ENCODE measurements at places on chromosomes 1 and 21.

- DNase-seq, result no peak
Observed at GRCh38 chr1:107682467-107682866, 282.5 kb downstream of the VAV3 start.

DNA sequence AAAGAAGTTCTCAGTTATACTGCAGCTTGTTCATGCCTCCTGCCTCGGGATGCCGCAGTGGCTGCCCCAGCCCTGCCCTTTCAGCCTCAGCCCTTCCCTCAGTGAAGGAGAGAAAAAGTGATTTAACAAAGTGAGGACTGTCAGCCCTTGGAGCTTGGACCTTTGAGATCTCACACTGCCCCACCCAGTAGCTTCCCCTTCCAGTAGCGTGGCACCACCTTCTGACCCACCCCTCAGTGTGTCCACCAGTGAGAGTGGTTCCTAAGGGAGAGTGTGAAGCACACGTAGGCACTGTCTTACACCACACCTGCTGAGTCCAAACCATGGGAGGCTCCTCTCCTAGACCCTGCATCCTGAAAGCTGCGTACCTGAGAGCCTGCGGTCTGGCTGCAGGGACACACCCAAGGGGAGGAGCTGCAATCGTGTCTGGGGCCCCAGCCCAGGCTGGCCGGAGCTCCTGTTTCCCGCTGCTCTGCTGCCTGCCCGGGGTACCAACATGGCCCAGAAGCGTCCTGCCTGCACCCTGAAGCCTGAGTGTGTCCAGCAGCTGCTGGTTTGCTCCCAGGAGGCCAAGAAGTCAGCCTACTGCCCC is at the start of gene CDA:
Gene CDA, plus strand, starts transcription at position 464 of the 592 bp plus-strand sequence. Its CDS starts 33 bp downstream, at position 497.
- no peak for DNase-seq

DNA sequence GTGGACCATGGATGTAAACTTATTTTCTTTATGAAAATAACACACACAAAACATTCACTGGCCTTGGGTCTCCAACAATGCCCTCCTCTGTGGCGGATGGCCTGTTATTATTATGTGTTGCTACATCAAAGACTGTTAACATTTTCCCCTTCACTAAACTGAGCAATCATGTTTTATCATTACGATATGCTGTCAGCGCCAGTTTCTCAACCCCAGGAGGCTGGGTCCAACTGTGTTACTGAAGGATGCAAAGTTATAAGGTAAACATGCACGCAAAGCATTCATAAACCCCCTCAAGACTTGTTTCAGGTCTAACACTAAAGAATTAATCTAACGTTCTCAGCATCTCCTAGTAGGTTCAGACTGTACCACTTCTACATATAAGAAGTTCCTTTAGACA is 6.0 kb upstream of the DUSP10 start:
- no peak for DNase-seq

GRCh38 chr21:42022091-42022430 is 11.9 kb upstream of the ZBTB21 start:
- DNase-seq, result no peak

DNA sequence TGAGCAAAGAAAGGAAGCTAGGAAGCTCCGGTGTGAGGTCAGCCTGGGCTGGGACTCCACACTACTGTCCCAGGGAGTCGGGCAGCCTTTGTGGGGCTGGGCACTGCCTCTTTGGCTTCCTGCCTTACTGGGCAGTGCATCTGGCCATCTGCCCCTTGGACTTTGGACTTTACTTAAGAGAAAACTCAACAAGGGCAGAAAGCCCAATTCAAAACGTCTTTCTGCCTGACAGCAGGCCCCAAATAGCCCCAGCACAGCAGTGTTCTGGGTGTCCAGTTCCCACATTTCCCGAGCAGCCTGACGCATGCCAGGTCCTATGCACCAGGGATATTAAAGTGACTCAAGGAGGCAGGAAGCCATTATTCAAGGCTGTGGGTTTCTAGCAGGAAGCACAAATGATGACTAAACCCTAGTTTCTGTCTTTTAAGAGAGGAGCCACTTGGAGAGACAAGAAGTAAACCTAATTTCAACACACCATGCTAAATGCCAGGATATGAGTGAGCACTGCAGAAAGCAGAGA is 37.9 kb upstream of the EDEM3 start:
- DNase-seq, result no peak

GRCh38 chr1:209853676-209854075 is 25.9 kb downstream of the UTP25 start:
- no peak for DNase-seq

GRCh38 chr1:44780583-44781121 is 5.3 kb downstream of the RPS8 start:
- DNase-seq, result no peak

DNA sequence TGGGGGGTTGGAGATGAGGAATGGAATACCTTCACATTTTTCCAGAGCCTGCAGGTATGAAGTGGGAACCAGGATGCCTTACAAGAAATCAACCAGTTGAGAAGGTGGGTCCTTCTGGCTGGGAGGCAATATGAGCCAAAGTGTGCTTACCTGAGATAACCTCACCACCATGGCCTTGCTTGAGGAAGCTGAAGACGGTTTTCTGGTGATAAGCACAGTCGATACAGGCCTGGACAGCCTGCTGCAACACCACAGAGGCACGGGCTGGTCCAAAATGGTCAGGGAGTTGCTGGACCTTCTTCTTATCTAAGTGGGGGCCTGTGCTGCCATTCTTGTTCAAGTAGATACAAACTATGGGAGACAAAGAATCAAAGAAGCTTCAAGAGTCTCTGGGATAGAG is 27.0 kb upstream of the SLFNL1 start:
- no peak for DNase-seq

DNA sequence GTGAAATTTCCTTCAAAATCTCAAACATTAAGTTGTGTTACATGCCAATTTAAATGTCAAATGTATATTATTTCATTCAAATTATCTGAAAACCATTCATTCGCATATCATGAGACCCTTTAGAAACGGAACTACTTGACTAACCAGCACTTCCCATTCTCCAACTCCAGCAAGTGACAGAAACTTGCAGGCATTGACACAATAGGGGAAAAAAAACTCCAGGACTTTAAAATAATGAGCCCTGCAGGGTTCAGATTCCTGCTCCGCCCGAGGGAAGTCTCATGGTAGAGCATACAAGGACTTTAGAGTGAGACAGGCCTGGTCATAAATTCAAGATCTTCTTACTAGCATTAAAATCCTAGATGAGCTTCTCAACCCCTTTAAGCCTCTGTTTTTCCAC is 138.9 kb downstream of the NR5A2 start:
- DNase-seq, result no peak

- DNase-seq, result no peak
Observed at GRCh38 chr21:15208786-15209185, 144.0 kb upstream of the NRIP1 start.

DNA sequence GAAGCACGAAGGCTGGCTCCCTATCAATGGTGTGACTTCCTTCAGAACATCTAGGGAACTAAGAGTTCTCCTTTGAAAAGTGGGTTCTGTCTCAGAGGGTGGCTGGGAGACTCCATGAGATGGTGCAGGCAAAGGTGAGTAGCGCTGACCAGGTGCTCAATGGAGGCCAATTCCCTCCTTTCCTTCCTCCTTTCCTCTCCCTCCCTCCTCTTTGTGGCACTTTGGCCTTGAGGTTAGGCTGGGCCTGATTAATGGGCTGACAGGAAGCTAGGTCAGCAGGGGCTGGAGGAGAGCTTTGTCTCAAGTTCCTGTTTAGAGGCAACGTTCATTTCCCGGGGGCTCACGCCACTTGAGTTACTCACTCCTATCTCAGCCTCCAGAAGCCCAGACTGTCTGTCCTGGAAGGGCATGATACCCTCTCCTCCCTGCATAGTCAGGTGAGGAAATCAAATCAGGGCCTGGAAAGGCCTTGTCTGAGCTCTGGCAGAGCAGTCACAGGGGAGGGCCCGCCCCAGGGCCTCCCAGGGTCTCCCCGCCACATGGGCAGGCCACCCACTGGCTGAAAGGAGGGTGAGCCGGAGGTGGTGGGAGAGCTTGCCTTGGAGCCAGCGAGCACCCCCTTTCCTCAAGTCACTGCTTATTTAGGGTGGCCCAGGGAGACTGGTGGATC is 58.4 kb upstream of the SSBP3 start:
- no peak for DNase-seq

- DNase-seq, result no peak
Observed at GRCh38 chr1:65505547-65506300, 85.3 kb downstream of the LEPR start.

DNA sequence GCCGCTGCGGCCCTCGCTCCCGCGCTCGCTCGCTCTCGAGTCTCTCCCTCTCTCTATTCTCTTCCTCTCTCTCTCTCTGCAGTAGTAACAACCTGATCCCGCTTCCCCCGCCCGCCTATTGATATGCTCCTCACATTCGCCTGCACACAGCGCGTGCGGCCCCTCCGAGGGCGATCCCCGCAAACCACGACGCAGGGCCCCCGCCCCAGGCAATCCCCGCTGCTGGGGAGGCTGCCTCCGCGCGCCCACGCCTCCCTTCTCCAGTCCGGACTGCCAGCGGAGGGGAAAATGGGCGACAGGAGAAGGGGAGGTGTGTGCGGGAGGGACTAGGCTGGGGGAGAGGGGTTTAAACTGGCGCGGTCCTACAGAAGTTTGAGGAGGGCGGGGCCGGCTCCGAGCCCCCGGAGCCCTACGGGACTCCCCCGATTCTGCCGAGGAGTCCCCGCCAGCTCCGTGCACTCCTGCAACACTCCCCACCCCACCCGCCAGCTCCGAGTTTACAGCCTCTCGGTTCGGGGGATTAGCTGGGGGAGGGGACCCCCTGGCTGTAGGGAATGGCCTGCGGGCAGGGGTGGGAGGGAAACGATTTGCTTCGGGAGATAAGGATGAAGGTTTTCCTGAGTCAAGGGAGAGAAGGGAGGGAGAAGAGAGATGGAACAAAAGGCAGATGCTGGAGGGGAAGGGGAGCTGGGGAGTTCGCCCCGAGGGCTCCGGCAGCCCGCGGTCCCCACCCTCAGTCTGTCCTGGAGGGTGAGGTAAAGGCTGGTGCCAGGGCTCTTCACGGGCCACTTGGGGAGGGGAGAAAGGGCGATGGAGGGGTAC is 66.6 kb downstream of the SYT2 start:
- peak; percentile 10 for DNase-seq

GRCh38 chr1:192866241-192866868 is 57.5 kb downstream of the RGS2 start:
- no peak for DNase-seq

GRCh38 chr1:109253803-109254620 is 4.7 kb downstream of the CELSR2 start:
- DNase-seq, result no peak

DNA sequence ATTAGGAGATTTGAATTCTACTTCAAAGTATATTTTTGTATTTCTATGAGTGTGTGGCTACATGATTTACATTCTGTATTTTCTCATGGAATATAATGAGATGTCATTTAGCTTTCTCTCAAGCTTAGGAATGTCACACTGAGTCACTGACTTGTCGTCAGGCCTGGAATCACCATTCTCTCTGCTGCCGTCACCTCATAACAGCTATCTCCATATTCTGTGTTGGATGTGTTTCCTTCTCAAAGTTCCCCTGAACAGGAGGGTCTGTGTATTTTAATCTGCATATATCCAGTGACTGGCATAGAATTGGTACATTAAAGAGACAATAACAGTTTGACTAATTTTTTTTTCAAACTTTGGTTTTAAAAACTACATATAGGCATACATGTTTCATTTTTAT is 35.9 kb downstream of the LYPLAL1 start:
- DNase-seq, result no peak

DNA sequence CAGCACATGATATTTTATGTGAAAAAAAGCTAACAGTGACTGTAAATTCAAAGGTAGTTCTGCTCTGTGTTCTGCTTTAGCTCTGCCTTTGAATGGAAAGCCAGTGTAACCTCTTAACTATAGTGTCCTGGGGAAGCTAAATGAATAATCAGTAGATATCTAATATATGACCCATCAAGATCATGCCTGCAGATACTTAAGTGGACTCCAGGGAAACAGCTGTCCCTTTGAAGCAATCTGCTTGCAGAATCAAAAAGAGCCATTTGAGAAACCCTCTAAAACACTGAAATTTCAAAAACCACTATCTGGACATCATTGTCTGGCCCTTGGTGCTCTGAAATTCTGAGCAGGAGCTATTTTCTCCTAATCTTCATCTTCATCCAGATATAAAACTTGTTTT is 104.2 kb upstream of the ADGRL4 start:
- DNase-seq, result no peak

DNA sequence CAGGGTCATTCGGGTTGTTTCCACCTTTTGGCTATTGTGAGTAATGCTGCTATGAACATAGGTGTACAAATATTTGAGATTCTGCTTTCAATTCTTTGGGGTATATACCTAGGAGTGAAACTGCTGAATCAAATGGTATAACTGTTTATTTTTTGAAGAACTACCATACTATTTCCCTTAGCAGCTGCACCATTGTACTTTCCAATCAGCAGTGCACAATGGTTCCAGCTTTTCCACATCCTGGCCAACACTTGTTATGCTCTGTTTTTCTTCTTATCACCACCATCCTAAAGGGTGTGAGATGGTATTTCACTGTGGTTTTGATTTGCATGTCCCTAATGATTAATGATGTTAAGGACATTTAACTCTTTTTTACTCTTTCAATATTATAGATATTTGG is 3.6 kb upstream of the ABCA4 start:
- no peak for DNase-seq

GRCh38 chr1:244659694-244660093 is 6.8 kb downstream of the DESI2 start:
- no peak for DNase-seq

DNA sequence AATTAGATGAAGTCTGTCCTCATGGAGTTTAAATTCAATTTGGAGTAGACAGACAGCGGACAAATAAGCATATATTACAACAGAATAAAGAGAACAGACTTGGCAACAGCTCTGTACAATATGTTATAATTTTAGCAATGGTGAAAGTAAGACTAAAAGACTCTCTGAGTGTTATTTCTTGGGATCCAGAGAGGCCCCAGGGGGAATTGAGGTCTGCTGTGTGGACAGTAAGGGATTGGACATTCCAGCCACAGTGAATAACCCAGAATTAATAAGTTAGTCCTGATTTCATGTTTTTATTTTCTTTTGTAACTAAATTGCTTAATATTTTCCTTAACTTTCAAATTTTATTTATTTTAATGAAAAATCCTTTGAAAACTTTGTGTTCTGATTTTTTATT is 101.7 kb downstream of the PATJ start:
- no peak for DNase-seq

Measured in stimulated activated CD4-positive, alpha-beta T cell treated with anti-CD3 and anti-CD28 coated beads, Interleukin-15, amount 100 ng/mL, for 1 hour (primary cell).